NCI-H2081 treated with DMSO at 0.1 percent for 48 hours (cell line): ENCODE measurements at places on chromosomes 4 and X.

- DNase-seq: peak; percentile 30
Measured at GRCh38 chr4:174278467-174278866, 5.0 kb downstream of the FBXO8 start.

DNA sequence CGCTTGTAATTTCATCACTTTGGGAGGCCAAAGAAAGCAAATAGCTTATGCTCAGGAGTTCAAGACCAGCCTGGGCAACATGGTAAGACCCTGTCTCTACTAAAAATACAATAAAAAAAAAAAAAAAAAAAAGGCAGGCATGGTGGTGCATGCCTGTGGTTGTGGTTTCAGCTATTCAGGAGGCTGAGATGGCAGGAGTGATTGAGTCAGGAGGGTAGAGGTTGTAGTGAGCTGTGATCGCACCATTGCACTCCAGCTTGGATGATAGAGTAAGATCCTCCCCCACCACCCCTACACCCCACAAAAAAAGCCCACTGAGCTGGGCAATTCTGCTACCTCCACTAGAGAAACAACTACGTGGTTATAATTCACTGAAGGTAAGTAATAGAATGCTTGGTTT lies 118.8 kb upstream of the PCDH18 start:
- no peak for DNase-seq

DNA sequence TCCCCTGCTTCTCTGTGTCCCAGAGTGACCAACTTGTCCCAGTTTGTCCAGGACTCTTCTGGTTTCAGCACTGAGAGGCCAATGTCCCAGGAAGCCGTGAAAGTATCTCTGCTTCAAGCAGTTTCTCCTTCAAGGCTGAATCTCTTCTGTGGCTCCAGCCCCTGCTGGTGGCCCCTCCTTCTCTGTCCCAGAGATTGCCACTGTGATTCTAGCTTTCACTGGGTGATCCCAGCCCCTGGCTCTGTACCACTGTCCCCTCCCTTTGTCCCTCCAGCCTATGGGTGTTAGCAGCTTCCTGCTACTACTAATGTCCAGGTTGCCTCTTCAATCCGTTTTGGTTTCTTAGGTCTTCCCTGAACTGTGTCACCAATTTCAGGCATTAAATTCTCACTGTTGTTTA lies 70.5 kb downstream of the SOX3 start:
- no peak for DNase-seq

DNA sequence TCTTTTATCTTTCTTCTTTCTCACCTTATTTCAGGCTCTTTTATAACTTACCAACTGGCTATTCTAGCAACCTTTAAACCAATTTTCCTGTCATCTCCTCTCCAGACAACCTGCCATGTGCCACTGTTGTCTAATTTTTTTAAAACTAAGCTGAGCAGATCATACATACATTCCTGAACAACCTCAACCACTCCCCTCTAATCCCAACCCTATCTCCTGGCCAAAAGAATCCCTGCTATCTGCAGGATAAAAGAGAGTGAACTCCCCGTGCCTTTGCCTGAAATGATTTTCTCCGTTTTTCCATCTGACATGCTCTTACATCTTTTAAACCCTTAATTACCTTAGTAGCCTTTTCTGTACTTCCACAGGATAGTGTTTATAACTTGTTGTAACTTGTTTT lies 35.5 kb downstream of the DCUN1D4 start:
- DNase-seq: no peak

- no peak for DNase-seq
Measured at GRCh38 chr4:174198828-174199227, 84.6 kb downstream of the FBXO8 start.

DNA sequence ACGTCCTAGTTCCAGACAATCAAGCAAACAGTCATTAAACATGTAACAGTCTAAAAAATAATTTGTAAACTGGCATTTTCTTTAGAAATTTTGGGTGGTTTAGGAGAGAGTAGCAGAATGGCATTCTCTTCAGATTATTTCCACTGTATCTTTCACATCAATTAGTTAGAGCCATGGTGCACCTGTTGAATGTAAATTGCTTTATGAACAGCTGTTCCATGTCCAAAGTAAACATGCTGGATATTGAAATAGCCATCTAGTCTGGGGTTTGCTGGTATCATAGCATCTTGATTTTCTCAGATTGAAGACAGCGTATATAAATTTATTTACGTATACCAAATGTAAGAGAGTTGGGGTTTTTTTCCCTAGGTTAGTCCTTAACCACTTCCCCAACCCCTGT lies 143.6 kb downstream of the RCHY1 start:
- DNase-seq: no peak

DNA sequence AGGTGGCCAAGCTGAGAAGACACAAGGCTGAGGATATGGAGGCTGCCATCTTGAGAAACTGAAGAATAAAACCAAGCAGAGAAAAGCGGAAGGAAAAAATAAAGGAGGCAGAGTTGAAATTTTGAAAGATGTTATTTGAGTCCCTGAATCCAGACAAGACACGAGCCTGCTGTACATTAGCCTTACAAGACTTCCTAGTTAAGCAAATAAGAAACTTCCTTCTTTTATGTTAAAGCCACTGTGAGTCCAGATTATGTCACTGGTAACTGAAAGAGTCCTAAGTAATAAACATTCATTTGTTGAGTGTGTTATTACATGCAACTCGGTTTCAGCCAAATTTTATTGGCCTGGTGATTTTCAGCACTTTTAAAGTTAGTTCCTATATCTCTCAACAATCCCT lies 30.4 kb downstream of the DRD5 start:
- DNase-seq: no peak

DNA sequence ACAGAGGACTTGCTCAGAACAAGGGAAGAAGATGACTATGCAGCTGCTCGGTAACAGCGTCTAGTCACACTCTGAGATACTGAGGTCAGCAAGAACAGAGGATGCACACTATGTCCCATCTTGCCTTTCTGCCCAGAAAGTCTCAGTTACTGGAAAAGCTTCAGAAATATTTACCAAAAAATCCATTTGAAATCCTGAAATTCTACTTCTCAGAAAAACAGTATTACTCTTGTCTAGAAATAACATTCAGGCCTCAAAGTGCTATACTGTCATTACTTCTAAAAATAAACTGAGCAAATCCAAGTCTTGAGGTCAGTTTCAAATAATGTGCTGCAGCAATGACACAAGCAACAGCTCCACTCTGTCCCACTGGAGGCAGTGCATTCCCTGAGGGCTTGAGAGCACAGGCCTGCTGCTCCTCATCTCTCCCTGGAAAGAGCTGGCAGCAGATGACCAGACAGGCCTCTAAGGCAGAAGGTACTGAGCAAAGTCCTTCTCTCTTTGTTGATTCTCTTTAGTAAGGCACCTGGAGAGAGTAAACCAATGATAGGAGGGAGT lies 76.9 kb downstream of the CAMK2D start:
- DNase-seq: no peak

GRCh38 chrX:117134983-117135382 lies 672.2 kb upstream of the CT83 start:
- no peak for DNase-seq

- no peak for DNase-seq
Measured at GRCh38 chr4:149486861-149487260, 328.8 kb downstream of the IQCM start.

GRCh38 chr4:86961116-86961515 lies 26.3 kb downstream of the AFF1 start:
- no peak for DNase-seq

DNA sequence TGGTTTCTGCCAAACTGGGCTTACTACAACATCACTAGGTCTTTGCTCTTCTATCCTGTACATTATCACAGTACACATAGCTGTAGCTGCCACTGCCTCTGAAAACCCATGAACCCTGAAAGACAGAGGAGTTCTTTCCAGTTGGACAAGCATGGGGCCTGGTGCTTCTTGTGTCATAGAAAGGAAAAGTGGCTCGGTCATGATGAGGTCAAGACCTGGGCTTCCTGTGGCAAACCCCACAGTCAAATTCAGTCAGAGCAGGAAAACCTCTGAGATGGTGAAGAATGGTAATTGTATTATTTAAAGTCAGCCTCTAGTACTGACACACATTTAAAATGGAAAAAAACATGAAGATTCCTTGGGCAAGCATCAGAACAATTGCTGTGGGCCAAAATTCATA lies 133.3 kb upstream of the PRPS2 start:
- no peak for DNase-seq

- DNase-seq: no peak
Measured at GRCh38 chrX:34918091-34918736, 24.4 kb upstream of the FAM47B start.

- no peak for DNase-seq
Measured at GRCh38 chr4:170697845-170698244, 608.1 kb upstream of the AADAT start.

- DNase-seq: no peak
Measured at GRCh38 chrX:11998944-11999343, 139.3 kb upstream of the FRMPD4 start.

DNA sequence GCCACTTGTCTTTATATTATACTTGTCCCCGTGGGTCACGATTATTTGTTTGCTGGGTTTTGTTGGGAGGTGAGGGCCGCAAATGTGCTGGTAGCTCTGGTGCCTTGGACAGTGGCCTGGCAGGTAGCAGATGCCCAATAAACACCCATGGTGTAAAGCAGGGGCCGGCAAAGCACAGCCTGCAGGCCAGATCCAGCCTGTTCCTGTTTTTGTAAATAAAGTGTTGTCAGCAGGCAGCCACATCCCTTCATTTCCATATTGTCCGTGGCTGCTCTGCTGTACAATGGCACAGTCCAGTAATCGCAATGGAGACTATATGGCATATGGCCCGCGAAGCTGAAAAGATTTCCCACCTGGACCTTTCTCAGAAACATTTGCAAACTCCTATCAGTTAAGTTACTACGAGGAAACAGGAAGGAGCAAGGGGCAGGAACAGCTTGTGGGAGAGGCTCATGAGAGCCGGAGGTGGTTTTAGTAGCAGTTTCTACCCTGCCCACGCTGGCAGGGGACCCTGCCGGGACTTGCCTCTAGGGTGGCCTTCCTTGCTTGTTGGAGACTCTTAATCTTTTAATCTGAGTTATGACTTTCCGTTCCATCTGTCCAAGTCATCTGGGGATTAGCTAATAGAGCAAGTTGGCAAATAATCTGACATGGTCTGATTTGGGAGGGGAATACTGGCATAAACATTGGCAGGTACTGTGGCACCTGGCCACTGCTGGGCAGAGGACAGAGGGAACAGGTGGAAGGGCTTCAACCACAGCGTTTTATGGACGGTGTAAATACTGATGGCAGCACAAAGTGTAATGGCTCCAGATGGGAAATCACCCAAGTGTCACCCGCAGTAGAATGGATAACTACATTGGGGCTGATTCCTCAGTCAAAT lies 19.6 kb downstream of the CLCN4 start:
- DNase-seq: no peak

- DNase-seq: no peak
Measured at GRCh38 chr4:62232814-62233213, 1032.7 kb downstream of the ADGRL3 start.

- no peak for DNase-seq
Measured at GRCh38 chr4:159413306-159413943, 310.5 kb downstream of the RAPGEF2 start.

DNA sequence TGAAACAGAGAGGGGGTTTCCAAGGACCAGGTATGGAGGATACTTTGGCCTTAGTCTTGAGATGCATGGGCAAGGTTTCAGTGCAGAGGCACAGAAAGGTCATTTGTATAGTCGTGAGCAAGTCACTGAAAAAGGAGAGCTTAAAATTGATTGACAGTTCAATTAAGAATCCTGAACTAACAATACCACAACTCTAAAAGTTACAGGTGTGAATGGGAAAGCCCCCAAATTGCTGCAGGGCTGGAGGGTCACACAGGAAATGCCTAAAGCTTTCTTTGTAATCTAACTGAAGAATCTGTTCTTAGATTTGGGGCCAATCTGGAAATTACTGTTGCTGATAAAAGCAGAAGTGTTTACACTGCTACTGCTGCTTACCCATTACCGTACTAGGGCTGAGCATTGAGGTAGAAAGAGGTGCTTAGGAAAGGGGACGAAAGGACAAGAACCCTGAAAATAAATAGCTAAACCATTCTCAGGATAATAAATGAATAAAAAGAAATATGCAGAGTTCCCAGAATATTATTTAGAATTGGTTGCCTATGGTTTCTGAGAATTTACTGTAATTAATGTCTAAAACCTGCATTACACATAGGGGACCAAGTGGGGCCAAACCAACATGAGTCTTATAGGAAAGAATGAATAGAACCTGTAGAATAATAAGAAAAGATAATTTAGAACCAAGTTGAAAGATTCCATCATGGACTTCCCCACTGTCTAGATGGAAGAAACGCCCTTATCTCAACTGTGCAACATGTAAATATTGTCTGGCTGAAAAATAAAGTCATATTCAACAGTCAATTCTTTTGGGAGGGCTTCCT lies 91.9 kb upstream of the PPP1R2C start:
- no peak for DNase-seq

DNA sequence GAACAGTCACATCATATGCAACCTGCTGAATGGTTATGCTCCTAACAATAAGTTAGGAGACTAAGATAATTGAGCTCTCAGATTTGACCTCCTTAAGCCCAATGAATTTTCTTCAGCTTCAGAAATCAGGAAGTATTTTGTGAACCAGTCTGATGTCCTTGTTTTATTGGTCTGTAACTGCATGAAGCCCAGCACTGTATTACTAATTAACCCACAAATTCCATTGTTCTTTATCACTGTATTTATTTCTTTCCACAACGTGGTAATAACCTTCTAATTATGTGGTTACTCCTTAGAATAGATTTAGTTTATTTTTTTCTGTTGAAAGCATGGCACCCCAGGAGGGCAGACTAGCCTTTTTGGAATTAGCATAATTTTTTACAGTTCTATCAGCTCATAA lies 3.9 kb upstream of the MFAP3L start:
- no peak for DNase-seq
